ENCODE measurements at places on chromosomes 7 and 10.

DNA sequence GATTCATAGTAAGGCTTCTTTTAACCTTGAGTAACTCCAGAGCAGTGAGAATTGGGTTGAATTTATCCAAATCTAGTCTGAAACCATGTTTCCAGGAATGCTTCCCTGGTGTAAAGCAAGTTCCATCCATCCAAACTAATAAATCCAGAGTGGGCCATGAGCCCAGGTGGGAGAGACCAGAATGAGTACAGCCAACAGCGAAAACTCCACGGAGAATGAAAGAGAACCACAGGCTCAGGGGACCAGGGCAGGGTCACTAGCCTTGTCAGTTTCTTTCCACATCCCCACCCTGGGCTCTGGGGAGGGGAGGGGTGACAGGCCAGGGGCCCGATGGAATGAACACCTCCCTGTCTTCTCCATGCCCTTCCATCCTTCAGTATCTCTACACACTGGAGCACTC lies 180.1 kb downstream of the NEURL1 start:
- no peak for DNase-seq

DNA sequence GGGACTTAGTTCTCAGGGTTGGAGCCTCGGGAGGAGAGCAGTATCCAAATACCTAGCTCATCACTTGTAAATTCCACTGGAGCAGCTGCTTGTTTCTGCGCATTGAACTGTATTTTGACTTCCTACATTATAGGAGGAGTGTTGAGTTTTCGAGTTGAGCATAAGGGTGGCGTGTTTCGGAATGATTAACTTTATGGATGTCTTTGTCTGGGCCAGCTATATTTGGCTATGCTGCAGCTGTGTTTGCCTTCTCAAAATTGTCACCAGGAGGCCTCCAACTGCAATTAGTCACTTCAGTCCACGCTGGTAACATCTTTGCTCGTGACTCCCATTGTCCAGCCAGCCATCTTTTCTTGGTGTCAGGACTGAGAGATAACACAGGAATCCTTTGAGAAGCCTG lies 9.1 kb downstream of the CELF2 start:
- no peak for DNase-seq

DNA sequence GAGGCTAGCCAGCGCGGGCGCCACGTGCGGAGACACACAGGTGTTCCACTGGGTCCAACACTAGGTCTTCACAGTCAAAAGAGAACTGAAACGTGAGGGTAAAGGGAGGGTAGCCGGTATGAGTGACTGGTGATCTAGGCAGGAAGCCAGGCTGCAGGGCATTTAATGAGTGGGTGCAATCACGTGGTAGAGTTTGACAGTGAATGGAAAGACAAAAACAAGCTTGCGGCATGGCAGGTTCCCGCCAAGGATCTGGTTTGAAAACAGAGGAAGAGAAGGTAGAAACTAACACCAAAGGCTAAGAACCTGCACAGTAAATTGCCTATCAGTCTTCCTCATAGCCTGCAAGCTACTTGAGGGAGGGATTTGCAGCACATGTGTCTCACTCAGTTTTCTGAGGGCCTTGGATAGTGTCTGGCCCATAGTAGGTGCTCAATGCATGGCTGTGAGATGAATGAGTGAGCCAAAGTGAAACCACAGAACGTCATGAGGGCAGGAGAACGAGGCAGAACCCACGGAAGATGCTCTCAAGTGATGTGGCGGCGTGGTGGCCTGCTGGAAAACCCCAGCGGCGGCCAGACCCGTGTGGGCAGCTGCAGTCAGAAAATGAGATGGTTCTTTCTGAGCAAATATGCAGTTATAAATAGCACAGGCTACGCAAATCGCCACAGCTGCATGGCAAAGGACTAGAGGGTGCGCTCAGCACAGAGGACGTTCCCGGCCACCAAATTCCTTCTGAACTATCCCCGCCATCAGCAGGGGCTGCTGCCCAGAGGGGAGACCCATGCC lies 183.6 kb upstream of the NFE2L3 start:
- DNase-seq, result no peak

GRCh38 chr10:69750011-69750373 lies 51.7 kb upstream of the COL13A1 start:
- DNase-seq, result no peak

GRCh38 chr7:63024446-63024845 lies 974.2 kb upstream of the ZNF722 start:
- DNase-seq, result no peak

DNA sequence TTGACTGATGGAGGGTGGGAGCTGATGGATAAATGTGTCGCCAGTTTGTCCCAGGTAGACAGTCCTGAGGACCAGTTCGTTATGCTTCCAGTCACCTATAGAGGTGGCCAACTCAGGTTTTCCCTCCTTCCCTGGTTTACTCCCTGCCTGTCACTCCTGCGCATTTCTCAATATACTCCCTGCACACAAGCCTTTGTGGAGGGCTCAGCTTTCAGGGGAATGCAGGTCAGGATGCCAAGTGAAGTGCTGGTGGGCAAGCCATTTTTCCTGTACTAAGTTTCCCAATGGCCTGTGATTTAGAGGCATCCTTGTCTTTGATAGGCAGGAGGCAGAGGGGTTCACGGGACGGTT lies 473.5 kb upstream of the ZMIZ1 start:
- no peak for DNase-seq

DNA sequence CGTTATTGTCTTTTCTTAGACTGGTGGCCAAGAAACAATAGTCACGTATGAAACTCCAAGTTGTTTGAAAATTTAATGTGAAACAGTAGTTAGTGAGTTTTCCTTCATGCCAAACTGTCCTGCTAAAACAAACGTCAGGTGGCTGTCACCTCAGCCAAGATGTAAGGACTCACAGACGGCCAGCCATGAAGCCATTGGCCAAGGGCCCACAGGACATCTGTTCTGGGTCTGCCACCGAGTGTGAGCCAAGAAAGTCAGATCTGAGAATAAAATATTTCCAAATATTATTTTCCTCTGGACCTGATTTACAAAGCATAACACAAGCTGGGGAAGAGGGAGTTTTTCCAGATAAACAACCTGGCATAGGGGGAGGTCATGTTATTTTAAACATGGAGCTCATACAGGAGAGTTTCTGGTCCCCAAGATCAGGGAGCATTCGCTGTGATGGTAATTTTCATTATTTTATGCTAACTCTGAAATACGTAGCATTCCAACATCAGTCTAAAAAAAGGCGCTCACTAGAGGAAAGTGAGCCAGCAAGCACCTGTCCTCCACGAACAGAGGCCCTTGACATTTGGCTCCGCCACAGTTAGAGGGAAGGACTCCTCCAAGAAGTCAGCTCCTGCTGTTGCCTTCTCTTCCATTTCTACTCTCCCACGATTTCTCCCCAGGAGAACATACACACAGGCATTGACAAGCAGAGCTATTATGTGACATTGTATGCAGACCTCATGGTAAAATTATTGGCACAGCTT lies 38.9 kb upstream of the LANCL2 start:
- DNase-seq, result no peak

DNA sequence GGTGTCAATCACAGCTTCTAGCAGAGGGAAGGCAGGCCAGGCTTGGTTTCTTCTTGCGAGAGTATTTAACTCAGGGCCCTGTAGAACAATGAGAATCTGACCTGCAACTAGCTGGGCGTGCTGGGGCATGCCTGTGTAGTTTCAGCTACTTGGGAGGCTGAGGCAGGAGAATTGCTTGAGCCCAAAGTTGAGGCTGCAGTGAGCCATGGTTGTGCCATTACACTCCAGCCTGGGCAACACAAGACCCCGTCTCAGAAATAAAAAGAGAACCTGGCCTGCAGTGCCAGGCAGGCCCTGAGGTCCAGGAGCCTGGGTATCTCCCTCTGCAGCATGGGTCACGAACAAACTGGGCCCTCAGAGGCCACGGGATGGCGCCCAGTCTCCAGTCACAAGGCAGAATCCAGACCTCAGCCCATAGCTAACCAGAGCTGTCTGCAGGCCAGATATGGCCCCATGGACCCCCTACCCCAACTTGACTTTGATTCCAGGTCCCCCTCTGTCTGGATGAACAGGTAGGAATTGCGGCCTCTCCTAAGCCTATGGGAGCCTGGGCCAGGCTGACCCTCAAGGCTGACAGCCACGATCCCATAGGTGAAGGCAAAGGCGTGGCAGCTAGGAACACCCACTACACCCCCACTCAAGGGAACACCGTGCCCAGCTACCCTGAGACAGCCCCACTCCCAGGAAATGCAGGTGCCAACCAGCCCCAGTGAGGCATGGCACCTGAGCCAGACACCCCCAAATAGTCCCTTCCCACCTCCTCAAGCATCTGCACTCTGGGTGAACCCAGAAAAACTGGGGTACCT lies 102.7 kb upstream of the TNRC18 start:
- DNase-seq, result no peak

DNA sequence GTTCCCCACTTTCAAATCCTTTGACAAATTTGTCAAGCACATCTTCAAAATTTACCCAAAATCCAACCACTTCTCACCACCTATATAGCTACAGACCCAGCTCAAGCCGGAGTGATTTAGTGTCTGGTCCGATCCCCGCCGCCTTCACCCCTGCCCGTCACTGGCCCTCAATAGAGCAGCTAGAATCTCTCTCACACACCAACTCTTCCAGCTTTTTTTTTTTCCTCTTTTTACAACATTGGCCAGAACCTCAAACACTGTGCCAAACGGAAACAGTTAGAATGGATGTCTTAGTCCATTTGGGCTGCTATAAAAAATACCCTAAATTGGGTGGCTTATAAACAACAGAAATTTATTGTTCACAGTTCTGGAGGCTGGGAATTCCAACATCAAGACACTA lies 41.1 kb upstream of the TMEM72 start:
- DNase-seq, result no peak

DNA sequence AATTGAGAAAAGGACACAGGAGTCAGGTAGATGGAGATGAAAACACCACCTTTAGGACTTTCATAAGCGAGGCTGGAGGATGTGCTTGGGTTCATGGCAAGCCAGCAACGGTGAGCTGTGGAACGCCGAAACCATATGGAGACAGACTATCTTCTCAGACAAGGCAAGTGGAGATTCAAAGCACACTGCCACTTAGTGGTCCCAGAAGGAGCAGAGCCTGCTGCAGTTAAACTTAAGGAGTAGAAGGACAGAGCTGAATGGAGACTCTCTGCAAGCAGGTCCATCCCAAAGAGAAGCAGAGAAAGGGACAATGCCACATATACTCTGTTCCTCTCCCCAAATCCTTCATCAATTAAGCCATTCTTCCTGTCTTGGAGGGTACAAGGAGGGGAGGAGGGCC lies 236.3 kb upstream of the HABP2 start:
- no peak for DNase-seq

GRCh38 chr10:131683941-131684340 lies 216.9 kb upstream of the PPP2R2D start:
- no peak for DNase-seq

GRCh38 chr10:4498711-4499251 lies 327.2 kb upstream of the AKR1E2 start:
- DNase-seq, result no peak

- no peak for DNase-seq
These were observed 73.8 kb downstream of the OSBPL3 start for GRCh38 chr7:24905996-24906770.

GRCh38 chr7:98881561-98882315 lies 3.4 kb downstream of the TRRAP start:
- DNase-seq, result no peak

- no peak for DNase-seq
These were observed 303.5 kb downstream of the PAXIP1 start for GRCh38 chr7:154699417-154699816.

DNA sequence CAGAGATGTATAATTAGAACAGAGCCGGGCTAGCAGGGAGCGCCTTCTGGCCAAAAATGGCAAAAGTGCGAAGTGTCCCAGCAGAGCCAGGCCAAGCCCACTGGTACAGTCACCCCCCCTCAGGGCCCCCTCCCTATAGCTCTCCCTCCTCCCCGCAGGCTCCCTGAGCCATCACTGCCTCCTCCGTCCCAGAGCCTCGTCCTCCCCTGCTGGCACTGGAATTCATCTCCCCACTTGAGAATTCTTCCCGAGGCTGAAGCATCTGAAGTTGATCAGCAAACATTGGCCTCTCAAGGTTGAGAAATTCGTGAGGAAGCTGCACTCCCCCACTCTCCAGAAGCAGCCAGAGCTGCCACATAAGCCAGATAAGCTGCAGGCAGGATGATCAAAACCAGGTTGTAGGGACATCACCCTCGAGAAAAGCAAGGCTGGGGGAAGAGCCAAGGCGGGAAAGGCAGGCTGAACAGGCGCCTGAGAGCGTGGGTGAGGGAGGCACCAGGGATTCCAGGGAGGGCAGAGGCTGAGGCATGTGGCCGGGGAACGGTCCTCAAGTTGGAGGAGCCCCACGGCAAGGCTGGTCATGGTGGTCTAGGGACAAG lies 23.4 kb downstream of the CAMK2G start:
- no peak for DNase-seq

DNA sequence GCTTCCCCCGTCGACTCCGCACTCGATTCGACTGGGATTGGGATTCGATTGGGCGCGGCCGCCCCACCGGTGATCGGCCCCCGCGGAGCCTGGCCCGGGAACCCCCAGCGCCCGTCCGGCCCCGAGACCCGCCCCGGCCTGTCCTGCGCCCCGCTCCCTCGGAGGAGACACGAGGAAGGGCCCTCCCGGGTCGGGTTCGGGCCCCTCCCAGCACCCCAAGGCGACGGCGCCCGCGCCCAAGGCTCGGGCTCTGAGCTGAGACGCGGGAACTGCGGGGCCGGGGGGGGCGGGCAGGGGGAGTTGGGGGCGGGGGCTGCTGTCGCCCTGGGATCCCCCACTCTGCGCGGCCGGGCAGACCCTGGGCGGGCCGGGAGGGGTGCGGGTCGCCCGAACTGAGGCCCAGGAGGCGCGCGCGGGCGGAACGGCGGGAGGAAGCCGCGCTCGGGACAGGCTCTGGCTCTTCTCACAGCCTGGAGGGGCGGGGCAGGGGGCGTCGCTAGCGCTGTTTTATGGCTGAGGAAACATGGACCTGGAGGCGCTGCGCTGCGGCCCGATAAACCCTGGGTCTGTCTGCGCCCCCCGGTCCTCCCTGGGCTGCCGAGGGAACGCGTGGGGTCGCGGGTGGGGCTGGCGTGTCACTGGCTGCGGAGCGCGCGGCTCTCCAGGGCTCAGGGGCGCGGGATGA lies 1.7 kb upstream of the NKX6-2 start:
- no peak for DNase-seq

GRCh38 chr7:537911-538634 lies 18.4 kb upstream of the PDGFA start:
- DNase-seq, result no peak

- DNase-seq, result no peak
These were observed 886.4 kb downstream of the DNAJB9 start for GRCh38 chr7:109456116-109456515.
